ENCODE measurements at places on chromosomes 16 and 17.

- no peak for DNase-seq
These were observed 92.4 kb upstream of the HSBP1 start for GRCh38 chr16:83715217-83715920.

GRCh38 chr17:69870091-69870530 is 204.9 kb upstream of the KCNJ16 start:
- no peak for DNase-seq

DNA sequence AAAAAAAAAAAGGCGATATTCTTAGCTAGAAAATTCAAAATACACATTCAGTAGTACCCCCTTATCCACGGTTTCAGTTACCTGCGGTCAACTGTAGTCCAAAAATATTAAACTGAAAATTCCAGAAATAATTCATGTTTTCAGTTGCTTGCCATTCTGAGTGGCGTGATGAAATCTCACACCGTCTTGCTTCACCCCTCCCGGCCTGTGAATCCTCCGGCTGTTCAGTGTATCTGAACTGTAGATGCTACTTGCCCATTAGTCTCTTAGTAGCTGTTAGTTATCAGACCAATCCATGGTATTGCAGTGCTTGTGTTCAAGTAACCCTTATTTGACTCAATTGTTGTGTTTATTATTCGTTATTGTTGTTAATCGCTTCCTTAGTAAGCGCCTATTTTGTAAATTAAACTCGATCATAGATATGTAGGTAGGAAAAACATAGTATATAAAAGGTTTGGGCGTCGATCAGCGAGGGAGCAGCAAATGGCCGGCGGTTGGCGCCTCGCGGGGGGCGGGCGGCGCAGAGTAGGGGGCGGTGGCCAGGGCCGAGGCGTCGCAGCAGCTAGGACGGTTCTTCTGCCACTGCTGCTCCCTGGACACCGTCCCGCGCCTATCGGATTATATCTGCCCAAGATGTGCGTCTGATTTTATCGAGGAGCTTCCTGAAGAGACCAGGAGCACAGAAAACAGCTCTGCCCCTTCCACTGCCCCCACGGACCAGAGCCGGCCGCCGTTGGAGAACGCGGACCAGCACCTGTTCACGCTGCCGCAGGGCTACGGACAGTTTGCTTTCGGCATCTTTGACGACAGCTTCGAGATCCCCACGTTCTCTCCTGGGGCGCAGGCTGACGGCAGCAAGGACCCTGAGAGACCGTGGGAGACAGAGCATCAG is 39.8 kb upstream of the AKAP1 start:
- DNase-seq, result no peak

DNA sequence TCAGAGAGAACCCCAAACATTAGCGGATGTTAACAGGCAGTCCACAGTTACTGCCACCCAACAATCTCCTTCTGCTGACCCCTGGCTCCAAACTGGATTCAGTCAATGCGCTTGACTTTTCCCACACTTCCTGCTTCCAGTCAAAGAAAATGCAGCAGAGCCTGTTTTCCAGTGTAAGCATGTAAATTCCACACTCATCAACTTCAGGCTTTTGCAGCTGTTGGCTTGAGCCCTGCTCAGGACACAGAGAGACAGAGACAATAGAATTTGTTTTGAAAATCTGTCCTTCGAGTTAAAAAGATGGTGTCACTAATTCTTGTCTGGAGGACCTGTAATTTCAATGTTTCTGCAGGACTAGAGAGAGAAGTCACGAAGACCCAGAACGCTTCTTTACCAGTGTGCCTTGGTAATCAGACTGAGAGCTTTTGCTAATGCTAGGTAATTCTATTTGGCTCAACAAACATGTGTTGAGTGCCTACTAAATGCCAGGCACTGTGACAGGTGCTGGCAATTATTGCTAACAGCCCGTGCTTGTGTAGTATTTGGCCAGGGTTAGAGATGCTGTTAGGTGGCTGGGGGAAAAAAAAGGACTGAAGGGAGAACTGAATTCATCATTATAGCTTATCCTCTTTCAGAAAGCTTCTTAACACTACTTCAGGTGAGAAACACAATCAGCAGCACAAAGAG is 32.5 kb downstream of the HOXB1 start:
- DNase-seq, result no peak

DNA sequence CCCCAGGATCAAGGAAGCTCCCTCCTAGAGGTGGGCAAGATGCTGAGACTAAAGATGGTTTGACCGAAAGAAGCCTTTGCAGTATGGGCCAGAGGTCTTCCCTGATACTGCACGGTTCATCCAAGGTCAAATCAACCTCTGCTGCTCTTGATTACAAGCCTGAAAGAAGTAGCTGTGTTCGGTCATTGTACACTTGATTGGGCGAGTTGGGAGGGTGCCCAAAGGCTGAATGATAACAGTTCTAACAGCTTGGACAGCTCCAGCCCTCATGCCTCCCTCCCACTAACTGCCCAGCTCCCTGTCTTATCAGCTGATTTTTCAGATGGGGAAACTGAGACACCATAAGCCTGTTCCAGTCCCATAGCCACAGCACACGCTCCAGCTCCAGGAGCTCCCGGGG is 42.8 kb downstream of the ABCC12 start:
- no peak for DNase-seq

GRCh38 chr17:61485067-61485775 is 33.0 kb downstream of the TBX4 start:
- no peak for DNase-seq

- DNase-seq, result no peak
These were observed 73.6 kb downstream of the METRNL start for GRCh38 chr17:83152745-83153611.

DNA sequence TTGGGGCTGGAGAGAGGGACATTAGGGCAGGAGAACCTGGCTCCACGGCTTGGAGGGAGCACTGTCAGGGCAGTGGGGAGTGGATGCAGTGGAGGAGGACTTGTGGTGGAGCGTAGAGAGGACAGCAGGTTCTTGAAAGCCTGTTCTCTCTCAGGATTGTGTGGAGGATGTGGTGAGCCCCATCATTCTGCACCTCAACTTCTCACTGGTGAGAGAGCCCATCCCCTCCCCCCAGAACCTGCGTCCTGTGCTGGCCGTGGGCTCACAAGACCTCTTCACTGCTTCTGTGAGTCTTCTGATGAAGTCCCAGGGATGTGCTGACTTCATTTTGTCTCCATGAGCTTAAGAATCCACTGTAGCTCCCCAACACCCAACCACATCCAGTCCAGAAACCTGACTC is 13.5 kb downstream of the COX6A2 start:
- DNase-seq, result no peak
